ENCODE measurements at places on chromosomes 12 and 14.

GRCh38 chr12:53674977-53675700, 744 bp downstream of the ATP5MC2 start:
- DNase-seq: no peak

GRCh38 chr14:33110737-33111443, 172.2 kb downstream of the NPAS3 start:
- no peak for DNase-seq

GRCh38 chr14:42927313-42927712, 1320.6 kb downstream of the LRFN5 start:
- no peak for DNase-seq

DNA sequence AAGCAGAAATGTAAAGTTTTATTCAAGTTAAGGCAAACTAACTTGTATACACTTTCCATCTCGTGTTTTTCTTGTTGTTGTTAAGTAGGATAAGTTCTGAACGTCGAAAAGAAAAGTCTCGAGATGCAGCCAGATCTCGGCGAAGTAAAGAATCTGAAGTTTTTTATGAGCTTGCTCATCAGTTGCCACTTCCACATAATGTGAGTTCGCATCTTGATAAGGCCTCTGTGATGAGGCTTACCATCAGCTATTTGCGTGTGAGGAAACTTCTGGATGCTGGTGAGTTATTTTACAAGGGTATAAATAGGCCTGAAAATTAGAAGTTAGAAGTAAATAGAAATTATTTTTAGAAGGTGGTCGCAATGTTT, 25.0 kb downstream of the HIF1A start:
- DNase-seq: no peak

- no peak for DNase-seq
Observed at GRCh38 chr14:68229423-68230100, 410.0 kb downstream of the RAD51B start.
